ENCODE measurements at places on chromosomes 12 and 14.

GRCh38 chr12:95003921-95004272 lies 400 bp upstream of the NDUFA12 start:
- DNase-seq: no peak

DNA sequence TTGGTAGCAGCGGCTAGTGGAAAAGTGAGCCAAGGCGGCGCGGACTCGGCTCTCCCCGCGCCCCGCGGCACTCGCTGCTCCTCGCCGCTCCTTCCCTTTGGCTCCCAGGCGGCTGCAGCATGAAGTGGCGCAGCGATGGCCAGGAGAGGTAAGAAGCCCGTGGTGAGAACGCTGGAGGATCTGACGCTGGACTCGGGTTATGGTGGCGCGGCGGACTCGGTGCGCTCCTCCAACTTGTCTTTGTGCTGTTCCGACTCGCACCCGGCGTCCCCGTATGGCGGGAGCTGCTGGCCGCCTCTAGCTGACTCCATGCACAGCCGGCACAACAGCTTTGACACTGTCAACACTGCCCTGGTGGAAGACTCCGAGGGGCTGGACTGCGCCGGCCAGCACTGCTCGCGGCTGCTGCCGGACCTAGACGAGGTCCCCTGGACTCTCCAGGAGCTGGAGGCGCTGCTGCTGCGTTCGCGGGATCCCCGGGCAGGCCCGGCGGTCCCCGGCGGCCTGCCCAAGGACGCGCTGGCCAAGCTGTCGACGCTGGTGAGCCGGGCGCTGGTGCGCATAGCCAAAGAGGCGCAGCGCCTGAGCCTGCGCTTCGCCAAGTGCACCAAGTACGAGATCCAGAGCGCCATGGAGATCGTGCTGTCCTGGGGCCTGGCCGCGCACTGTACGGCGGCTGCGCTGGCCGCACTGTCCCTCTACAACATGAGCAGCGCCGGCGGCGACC lies 225.6 kb upstream of the CRY1 start:
- no peak for DNase-seq

DNA sequence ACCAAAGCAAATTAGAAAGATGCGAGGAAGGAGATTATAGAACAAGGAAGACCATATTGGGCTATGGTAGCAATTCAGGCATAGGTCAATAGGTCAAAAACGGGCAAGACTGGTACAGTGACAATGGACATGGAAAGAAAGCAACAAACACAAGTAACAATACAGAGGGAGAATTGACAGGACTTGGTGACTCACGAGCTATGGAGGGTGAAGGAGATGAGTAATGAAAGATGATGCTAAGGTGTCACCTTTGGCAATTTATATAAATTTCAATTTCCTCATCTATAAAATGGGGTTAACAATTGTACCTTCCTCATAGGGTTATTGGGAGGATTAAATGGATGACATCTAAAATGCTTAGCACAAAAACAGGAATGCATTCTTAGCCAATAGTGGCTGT lies 15.1 kb upstream of the DUSP16 start:
- no peak for DNase-seq

- no peak for DNase-seq
Measured at GRCh38 chr12:98725476-98726247, 80.6 kb downstream of the APAF1 start.

DNA sequence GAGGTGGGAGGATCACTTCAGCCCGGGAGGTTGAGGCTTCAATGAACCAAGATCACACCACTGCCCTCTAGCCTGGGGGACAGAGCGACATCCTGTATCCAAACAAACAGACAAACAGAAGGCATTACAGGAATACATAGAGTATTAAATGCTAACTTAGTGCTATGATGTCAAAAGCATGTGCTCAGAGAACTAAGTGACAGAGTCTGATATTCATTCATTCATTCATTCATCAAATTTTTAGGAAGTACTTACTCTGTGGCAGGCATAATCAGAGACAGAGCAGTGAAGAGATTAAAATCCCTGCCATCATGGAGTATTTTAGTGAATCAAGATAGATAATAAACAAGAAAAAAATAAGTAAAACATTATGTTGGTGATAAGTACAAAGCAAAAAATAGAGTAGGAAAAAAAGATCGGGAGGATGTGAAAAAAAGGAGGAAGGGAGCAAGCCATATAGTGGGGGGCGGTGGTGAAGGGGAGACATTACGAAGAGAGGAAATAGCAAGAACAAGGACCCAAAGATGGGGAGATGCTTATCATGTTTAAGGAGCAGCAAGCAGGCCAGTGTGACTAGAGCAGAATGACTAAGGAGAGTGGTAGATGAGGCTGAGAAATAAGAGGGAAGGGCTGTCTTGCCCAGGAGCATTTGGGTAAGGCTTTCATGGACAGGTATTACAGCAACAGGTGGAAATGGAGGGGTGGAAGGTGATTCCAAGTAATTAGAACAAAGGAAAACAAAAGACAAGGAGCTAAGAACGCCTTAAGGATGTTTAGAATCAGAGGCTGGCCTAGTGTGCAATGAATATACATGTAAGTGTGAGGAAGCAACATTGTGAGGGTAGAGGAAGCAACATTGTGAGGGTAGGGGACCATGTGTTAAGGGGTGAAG lies 2.8 kb downstream of the MAP4K5 start:
- no peak for DNase-seq

- DNase-seq: no peak
Measured at GRCh38 chr14:95690815-95691214, 4.6 kb downstream of the TCL1B start.

DNA sequence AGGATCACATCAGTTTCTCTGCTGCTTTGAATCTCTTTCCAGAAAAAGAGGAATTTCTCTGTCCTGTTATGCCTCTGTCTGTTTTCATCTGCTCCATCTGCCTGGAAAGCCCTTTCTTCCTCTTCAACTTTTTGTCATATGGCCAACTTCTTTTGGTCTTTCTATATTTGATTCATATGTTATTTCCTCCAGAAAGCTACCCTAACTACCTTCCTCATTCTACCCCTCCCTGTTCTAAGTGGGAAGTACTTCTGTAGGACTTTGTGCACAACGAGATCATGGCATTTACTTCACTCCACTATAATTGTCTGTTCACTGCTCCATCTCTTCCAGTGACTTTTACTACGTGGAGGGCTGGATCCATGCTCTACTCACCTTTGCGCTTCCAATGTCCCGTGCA lies 5.9 kb downstream of the CLEC4D start:
- DNase-seq: no peak

- DNase-seq: no peak
Measured at GRCh38 chr12:122850695-122851350, 15.6 kb downstream of the HIP1R start.

DNA sequence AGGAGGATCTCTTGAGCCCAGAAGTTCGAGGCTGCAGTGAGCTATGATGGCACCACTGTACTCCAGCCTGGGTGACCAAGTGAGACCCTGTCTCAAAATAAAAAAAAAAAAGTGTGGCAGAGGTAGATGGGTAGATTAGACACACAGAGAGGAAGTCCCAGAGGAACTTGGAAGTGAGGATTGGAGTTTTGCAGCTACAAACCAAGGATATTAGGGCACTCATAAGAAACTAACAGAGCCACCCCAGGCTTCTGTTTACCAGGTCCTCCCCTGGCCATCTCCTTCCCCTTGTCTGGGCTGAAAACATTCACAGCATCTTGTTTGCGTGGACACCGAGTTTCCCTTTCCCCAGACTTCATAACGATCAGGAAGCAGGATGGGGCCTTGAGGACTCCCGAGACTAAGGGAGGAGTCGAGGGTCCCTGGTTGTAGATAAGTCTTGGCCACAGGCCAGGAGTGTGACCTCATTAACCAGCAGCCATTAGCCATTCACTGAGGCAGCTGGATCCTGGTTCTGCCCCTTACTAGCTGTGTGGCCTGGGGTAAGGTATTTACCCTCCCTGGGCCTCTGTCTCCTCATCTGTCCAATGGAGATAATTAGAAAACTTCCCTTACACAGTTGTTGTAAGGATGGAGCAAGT lies 2.1 kb downstream of the MAP1LC3B2 start:
- no peak for DNase-seq

DNA sequence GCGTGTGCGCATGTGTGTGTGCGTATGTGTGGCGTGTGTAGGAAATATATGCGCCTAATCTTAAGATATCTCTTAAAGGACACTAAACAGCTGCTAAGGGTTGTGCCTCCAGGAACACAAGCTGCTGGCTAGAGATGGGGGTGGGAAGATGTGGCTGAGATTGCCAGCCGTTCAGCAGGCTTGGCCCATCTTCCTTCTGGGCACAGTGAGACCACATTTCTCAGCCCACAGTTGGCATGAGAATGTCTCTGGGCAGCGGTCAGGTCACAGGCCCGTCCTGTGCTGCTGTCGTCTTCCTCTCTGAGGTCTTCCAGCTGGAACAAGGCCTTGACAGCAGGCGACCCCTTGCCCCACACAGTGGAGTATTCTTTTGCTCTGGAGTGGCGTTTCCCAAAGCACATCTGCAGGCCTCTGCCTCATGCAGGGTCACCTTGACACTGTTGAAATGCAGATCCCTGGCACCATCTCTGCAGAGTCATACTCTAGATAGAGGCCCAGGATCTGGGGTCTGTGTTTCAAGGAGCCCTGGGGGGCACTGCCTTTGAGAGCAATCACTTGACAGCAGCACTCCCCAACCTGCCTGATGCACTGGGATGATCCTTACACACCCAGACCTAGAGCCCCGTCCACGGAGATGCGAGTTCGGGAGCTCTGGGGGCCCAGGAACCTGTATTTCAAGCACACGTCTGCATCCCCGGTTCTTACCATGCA lies 335.5 kb upstream of the SFSWAP start:
- no peak for DNase-seq

GRCh38 chr12:91722072-91722471 lies 423.6 kb downstream of the BTG1 start:
- no peak for DNase-seq

- DNase-seq: peak; percentile 35
Measured at GRCh38 chr12:59973515-59973914, 377.7 kb downstream of the SLC16A7 start.

- no peak for DNase-seq
Measured at GRCh38 chr12:852864-853263, 96.6 kb downstream of the RAD52 start.

DNA sequence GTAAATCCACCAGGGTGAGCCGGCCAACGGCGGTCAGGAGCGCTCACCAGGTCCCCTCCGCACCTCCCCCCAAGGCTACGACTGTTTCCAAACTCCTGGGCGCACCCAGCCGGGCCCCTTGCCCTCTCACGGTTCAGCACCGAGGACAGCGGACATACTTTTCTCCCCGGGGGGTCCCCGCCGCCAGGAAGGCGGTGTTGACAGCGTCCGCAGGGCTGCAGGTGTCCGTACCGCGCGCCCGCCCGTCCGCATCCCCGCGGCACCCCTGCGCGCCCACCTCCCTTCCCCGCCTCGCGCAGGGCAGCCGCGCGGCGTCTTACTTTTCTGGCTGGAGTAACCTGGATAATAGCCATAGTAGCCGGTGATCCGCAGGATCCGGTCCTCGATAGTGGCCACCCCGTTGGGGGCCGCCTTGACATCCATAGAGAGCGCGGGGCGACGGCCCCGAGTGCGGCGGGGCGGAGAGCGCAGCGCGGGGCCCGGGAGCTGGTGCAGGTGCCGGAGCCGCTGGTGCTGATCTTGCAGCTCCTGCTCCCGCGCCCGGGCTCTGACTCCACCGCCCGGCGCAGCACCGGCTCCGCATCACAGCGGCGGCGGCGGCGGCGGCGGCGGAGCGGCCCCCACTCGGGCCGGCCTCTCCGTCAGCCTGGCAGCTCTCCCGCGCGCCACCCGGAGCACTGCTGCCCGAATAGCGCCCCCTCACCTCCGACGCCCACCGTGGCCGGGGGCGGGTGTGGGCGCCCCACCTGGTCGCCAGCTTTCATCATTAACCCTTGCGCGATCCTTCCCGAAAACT lies at the start of gene SLC35F4:
SLC35F4 (minus strand) TSS at position 690 of the 796 bp plus-strand sequence.
- DNase-seq: no peak

DNA sequence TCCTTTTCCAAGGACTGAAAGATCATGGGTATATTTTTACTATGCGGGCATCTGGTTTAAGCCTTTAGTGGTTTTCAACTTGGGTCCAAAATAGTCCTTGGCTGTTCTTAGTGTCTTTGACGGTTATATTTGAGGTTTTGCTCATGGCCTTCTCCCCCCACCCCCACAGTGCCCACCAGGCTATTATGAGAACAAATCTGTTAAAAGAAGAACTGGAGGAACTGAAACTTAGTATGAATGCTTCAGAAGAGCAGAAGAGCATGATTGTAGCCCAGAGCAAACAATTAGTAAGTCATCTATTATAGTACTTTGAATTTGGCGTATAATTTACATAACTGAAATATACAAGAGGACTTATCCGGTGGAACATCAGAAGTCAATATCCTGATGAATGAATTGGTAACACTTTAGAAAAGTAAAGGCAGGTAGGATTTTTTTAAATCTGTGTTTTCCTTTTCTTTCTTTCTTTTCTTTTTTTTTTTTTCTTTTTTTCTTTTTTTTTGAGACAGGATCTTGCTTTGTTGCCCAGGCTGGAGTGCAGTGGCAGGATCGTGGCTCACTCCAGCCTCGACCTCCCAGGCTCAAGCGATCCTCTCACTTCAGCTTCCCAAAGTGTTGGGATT lies 71.8 kb upstream of the BCAT1 start:
- DNase-seq: no peak

DNA sequence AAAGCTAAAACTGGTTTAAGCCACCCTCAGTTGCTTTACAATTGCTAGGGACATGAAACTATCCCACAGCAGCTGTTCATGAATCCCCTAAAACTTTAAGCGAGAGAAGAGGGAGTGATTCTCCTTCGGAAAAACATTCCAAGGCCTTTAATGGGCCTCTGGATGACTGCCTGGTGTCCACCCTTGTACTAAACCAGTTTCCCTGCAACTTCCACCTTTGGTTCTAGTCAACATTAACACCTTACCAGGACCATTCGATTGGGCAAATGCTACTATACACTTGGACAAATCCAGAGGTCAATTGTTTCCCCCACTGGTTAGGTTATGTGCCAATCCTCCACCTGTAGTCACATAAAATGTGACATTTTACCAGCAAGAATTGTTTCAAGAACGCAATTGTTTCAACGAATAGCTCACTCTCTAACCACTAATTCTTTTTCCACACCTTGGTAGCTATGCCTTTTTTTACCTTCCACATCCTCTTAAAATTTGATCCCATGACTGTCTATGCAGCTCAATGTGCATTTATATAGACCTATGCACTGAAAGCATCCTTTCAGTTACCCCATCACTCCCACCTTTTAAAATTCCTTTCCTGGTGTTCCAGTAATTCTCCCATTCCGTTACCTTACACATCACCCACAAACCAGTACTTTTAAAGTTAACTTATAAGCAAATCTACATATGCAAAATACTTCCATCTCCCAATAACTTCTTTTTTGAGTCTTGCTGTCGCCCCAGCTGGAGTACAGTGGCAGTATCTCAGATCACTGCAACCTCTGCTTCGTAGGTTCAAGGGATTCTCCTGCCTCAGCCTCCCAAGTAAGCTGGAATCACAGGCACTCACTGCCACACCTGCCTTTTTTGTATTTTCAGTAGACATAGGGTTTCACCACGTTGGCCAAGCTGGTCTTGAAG lies 3.6 kb downstream of the UBC start:
- DNase-seq: no peak

- no peak for DNase-seq
Measured at GRCh38 chr14:67999290-67999689, 179.7 kb downstream of the RAD51B start.

GRCh38 chr12:7339675-7340074 lies 35.8 kb downstream of the ACSM4 start:
- no peak for DNase-seq

- no peak for DNase-seq
Measured at GRCh38 chr12:116650585-116651087, 87.2 kb downstream of the SPRING1 start.

GRCh38 chr12:121175383-121176119 lies 34.4 kb upstream of the P2RX4 start:
- no peak for DNase-seq

GRCh38 chr12:108876550-108876949 lies 3.3 kb upstream of the DAO start:
- no peak for DNase-seq

Data from AG09319 (cell line).